Activated T-helper 9 cell treated with anti-CD3 and anti-CD28 coated beads, Interleukin-2, amount 50 U/mL, for 16 hours (primary cell): ENCODE measurements at places on chromosomes 3 and 15.

- no peak for DNase-seq
Measured at GRCh38 chr15:95826412-95827195, 503.9 kb upstream of the NR2F2 start.

- no peak for DNase-seq
Measured at GRCh38 chr3:150545419-150546225, 674 bp downstream of the SERP1 start.

DNA sequence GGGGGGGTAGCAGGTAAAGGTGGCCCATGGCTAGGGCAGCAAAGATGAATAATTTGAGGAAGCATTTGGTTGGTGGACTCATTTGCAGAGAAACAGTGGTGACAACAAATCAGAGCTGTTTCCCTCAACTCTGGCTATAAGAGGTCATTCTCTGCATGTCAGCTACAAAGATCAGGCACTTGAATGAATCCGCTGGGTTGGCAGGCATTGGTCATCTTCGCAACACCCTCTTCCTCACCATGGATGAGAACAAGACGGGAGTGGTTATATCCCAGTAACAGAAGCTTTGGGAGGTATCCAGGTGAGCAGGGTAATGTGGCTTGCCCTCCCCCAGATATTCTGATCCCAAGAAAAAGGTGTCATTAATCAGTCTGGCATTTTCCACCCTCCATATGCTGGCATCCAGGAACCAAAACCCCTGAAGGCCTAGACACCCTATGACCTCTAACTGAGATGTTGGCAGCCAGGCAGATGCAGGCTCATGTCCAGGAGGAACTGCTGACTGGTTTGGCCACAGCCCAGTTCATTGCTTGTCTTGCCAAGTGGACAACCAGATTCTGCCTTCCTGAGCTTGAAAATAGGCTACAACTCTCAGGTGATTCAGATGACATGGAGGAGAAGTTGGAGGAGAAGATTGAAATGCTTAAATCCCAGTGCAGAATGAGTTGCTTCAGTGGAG, 108.9 kb upstream of the TRIM42 start:
- no peak for DNase-seq

- DNase-seq: no peak
Measured at GRCh38 chr15:70347321-70348225, 249.9 kb upstream of the TLE3 start.

GRCh38 chr3:122913539-122914100, 113.9 kb downstream of the SEMA5B start:
- DNase-seq: no peak

DNA sequence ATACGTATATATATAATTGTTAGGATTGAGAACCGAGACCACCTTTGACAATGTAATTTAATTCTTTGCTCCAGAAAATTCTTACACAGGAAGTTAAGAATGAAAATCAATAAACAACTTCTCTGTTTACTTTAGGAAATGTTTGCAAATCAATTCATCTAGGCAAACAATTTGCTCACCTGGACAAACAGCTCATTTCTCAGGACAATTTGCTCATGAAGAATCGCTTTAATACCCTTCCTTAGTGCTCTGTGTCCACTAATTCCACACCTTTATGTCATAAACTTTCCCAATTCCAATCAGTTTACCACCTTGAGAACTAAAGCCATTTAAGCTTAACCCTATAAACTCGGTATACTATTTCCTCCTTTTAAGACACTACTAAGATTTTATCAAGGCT, 292.2 kb downstream of the BCHE start:
- no peak for DNase-seq

- no peak for DNase-seq
Measured at GRCh38 chr3:38255627-38256026, 10.0 kb upstream of the SLC22A13 start.

DNA sequence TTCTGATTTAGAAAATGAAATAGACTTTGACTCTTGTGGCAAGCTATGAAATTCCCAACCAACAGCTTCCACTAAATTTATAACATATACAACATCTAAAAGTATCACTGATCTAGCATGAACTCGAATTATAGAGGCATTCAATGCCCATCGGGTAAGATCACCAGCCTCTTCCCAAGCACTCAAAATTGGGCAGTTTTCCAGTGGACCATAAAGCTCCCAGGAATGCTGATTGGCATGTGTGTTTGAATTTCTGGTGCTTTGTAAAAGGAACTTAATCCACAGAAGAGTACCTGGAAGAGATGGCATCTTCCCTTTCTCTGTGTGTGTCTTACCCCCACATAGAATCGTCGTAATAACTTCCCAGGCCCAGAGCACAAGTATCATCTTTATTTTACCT, 10.0 kb downstream of the LRTM1 start:
- DNase-seq: no peak

DNA sequence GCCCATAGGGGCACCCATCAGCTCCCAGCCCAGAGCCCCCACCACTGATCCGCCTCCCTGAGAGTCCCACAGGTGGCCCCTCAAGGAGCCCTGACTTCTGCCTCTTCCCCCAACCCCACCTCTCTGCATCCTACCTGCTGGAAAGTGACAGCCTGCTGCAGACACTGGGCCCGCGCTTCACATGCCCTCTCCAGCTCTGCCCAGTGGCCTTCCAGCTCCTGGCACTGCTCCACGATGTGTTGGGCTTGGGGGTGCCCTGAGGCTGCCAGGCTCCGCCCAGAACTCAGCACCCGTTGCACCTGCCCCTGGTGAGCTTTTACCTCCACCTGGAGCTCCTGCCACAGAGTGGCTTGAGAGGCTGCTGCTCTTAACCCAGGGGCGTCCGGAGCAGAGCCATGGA, 20.1 kb downstream of the SPTBN5 start:
- DNase-seq: no peak

DNA sequence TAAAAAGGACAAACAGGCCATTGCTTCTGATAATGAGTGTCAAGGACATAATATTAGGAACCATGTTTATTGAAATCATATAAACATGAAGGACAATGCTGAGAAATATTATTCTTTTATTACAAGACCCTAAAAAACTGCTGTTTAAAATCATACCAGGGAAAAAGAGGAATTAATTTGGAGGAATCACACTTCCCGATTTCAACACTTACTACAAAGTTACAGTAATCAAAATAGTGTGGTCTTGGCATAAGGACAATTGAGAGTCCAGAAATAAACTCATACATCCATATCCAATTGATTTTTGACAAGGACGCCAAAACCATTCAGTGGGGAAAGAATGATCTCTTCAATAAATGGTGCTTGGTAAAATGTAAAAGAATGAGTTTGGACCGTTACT, 13.0 kb downstream of the CYP1A1 start:
- DNase-seq: no peak

- no peak for DNase-seq
Measured at GRCh38 chr3:65401359-65402305, 637.1 kb downstream of the MAGI1 start.

DNA sequence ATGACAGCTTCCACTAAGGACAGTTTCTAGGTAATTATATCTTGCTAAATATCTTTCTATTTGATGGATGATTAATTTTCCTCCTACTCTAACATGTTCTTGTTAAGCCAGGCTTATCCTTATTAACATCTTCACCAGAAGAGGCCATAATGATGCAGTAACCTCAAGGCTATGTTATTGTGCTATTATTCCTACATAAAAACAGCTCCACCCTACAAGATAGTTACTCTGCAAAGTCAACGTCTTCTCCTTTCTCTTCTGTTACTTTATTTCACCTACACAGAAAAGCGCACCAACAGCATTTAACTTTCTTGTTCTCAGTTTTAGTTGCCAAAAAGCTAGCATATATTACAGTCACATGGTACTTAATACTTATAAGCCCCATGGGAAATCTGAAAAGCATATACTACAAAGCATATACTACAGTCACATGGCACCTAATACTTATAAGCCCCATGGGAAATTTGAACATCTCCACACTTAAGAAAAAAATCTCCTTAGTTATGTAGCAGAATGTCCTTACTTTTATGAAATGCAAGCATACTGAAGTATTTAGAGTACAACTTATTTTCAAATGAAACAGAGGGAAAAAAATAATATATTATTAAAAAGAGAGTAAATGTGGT, 13.4 kb downstream of the ADAM10 start:
- no peak for DNase-seq

- no peak for DNase-seq
Measured at GRCh38 chr3:185164428-185165217, 11.8 kb upstream of the C3orf70 start.

DNA sequence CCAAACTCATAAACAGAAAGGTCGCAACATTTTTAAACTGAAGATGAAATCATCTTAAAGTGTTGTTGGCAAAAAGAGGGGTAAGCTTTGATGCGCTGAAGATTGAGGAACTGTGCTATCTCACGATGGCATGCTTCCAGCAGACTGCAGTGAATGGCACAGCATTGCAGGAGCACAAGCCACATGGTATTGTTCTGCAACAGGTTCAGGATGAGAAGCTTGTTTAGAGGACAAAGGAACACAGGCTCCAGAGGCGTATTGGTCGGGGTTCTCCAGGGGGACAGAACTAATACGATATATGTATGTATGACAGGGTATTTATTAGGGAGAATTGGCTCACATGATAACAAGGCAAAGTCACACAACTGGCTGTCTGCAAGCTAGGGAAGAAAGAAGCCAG, 13.8 kb upstream of the PLD1 start:
- no peak for DNase-seq

GRCh38 chr15:70495991-70496599, 267.3 kb downstream of the UACA start:
- no peak for DNase-seq

- DNase-seq: no peak
Measured at GRCh38 chr15:101062063-101062462, 142.9 kb downstream of the LRRK1 start.

- no peak for DNase-seq
Measured at GRCh38 chr3:191336833-191337232, 6.5 kb upstream of the UTS2B start.

- DNase-seq: no peak
Measured at GRCh38 chr15:48355377-48355776, 24.1 kb downstream of the DUT start.

GRCh38 chr3:108528459-108529252, 18.3 kb upstream of the MYH15 start:
- no peak for DNase-seq

DNA sequence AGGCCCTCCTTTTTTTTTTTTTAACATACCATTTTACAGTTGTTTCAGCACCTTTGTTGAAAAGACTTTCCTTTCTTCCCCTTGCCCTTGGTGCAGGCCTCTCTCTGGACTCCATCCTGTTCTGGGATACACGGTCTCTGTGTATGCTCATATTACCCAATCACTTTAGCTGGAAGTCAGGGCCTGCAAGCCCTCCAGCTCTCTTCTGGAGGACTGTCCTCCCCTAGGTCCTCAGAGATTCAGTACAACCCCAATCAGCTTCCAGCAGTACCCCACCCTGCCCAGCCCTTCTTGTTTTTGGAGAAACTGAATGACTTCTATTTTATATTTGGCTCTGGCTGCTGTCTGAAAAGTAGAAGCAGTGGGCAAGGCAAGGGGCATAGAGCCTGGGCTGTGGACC, 270.8 kb downstream of the KLF13 start:
- DNase-seq: no peak

DNA sequence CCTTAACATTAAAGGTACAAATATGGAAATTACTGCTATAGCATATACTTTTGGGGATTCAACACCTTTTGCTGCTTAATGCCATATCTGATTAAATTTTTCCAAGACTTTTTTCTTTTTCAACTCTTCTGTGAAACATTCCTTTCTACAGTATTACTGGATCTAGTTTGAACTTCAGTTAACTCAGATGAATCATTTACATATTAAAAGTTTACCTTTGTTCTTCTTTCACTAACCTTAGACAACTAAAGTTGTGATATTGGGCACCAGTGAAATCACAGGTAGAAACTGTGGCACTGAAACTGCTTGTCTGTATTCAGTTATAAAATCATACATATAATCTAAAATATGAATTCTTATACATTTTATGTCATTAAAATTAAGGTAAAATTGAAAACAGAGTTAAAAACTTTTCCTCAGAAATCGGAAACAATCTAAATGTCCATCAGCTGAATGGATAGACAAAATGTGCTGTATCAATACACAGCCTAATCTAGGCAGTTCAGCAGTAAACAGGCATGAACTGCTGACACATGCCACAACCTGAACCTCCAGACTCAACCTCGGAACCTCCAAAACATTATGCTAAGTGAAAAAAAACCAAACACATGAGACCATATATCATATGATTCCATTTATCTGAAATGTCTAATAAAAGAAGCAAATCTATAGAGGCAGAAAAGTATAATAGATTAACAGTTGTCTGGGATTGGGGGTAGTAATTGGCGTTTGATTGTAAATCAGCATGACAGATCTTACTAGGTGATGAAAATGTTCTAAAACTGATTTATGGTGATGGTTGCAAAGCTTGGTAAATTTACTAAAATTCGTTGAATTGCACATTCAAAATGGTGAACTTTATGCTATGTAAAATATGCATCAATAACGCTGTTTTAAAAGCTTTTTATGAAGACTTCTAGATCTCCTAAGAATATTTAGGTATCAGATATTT, 50.0 kb downstream of the PPARG start:
- DNase-seq: no peak

DNA sequence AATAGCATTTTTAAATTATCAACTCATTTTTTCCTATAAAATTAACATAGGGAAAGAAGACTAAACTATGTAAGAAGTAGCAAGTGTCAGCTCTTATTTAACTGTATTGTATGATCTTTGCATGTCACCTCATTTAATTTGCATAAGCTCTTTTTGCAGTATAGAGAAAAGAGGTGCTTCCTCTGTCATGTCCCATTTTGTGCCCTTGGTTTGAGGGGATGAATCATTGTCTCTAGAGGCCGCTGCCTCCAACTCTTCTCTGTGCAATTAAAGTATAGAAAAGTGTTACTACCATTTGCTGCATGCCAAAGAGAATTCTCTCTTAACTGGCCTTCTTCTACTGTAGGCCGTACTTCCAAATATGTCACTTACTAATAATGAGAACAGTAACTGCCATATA, 93.4 kb downstream of the LRRC28 start:
- no peak for DNase-seq

DNA sequence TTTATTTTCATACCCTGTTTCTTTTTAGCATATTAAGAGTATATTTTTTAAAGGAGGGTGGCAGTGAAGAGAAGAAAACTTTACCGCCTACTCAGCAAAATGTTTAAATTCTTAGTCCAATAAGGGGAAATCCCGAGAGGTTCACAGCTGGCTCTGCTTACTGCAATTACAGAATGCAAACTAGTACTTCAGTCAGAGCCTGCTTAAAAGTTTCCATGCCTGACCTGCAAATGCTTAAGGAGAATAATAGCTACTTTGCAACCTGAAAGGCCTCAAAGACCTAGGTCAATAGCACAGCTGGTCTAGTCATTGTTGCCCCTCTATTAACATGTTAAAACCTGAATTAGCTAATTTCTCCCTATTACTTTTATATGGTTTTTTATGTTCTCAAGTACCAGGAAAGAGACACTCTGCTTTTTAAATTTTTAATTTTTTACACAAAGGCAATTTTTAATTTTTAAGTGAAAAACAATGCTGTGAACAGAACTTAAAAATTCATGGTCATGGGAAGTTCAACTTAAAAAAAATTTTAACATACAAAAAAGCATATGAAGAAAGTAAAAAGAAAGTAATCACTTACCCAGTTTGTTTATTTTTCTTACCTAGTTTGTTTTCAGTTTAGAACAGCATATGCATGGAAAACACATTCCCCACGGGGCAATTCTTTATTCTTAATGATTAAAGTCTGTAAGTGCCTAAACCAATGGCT, 79.2 kb downstream of the P3H2 start:
- DNase-seq: no peak
